ENCODE measurements at places on chromosomes 5 and 9.

GRCh38 chr5:176785184-176786145 is 24.9 kb upstream of the UNC5A start:
- DNase-seq, result no peak

DNA sequence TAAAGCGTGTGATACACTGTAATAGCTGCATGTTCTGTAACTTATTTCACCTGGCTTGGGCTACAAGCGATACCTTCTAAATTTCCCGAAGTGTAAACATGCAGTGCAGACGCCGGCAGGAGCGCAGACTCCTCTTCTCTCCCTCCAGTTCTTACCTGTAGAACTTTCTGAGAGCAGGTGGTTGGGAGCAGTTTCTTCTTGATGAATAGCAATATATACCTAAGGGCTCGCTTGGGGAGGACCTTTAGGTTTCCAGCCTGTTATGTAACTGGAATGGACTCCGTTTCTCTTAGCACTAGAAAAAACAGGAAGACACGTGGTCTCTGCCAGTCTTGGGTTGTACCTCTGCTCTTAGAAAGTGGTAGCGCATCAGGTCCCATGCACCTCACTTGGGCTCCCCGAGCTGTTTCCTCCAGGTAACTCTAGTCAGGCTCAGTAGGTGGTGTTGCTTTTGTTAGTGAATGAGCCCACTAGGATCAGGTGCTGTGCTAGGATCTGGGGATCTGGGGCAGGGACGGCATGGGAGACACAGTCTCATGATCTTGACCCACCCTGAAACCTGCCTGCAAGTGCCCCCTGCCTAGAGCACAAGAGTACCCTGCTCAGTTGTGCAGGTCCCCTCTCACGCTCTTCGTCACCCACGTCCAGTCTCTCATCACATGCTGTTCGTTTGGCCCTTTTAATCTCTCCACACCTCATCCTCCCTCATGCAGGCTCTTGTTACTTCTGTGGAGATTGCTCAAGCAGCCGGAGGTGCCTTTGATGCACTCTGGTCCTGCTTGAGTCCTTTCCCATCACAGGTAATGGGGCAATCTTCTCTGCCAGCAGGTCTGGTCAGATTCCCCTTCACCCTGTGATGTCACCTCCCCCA is 2.8 kb downstream of the TENT4A start:
- DNase-seq, result no peak

GRCh38 chr9:129346046-129346445 is 168.0 kb upstream of the IER5L start:
- DNase-seq, result no peak

- no peak for DNase-seq
Observed at GRCh38 chr9:132238992-132239391, 77.1 kb downstream of the NTNG2 start.

GRCh38 chr5:110681953-110682352 is 44.5 kb downstream of the TMEM232 start:
- no peak for DNase-seq

DNA sequence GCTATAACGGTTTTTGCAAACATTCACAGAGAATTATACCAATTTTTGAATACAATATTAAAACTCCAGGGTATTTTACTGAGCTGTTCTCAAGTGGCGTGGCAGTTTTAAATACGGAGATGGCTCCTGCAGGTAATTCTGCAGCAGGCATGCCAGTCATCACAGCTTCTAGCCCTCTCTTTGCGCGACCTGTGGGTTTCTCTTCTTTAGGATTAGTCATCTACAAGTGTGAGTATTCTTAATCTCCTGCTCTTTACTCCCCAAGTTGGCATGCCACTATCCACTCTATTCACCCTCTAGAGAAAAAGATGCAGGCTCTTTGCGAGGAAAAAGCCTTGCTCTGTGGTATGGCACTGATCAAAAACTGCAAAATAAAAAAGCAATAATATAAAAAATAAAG is 43.9 kb downstream of the ANKRD31 start:
- no peak for DNase-seq

DNA sequence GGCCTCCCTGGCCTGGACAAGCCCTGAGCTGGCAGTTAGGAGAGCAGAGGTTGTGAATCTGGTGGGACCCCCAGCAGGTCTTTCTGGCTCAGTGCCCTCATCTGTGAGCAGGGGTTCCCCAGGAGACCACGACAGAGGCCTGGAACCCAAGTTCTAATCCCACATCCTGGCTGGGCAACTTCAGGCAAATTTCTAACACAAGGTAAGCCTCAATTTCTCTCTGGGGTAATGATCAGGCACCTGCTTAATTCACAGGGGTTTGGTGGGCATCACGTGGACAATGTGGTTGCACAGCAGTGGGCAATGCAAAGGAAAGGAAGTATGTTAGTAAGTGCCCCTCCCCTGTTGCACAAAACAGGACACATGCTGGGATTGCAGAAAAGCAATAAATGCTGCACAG is 1.9 kb upstream of the KCNIP1 start:
- no peak for DNase-seq

- DNase-seq, result peak; percentile 74
Observed at GRCh38 chr5:4941957-4942830, 197.9 kb upstream of the ADAMTS16 start.

- no peak for DNase-seq
Observed at GRCh38 chr5:59760785-59761348, 132.7 kb downstream of the PDE4D start.

- peak; percentile 30 for DNase-seq
Observed at GRCh38 chr5:160280384-160281095, 31.8 kb downstream of the CCNJL start.

DNA sequence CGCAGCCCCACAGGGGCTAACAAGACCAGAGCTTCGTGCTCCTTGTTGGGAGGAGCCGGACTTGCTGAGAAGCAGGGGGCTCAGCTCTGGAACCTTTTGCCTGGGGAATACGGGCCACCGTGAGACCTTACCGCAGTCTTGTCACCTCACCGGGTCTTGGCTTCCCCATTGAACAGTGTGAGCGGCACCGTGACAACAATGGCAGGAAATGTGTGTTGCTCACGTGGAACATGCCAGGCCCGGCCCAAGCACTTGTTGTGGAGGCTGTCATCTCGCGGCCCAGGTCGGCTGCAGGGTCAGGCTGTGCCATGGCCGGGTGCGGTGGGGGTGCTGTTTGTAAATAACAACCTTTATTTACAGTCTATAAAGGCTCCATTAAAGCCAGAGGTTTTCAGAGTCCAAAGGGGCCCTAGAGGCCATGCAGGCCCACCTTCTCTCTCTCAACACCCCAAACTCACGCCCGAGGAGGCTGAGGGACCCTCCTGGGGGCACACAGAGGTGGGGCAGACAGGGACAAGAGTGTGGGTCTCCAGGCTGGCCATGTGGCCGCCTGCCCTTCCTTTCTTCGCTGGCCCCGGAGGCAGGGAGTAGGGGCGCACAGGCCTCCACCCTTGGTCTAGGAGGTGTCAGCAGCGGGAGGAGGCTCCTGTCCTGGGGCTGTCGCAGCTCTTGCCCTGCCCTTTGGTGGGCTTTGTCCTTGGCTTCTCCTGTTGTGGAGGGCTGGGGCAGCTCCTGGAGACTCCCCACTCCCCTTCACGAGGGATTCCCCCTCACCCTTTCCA is 79.7 kb downstream of the TSPAN17 start:
- no peak for DNase-seq

DNA sequence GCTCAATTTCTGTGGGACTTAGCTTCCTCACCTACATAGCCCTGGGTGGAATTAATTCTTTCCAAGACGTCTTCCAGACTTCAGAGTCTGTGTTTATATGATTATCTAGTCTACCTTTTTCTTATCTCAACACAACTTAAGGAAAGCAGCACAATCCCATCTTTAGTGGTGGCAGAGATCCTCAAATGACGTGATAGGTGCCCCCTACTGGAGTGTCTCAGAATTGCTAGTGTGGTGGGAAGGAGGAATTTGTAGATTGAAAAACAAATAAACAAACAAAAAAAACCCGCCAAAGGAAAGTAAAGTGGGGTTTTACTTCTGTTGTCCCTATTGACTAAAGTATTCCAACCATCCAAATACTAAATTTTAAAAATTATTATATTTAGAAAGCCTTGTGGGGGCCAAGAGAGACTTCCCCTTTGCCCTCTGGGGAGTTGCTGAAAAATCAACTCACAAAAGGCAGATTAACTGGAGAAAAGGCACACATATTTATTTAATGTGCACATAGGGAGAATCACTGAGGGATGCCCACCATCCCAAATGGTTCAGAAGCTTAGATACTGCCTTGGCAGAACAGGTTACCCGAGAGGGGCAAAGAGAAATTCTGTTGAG is 283.3 kb downstream of the TMEM167A start:
- DNase-seq, result peak; percentile 18

- no peak for DNase-seq
Observed at GRCh38 chr5:101288633-101289032, 385.6 kb upstream of the ST8SIA4 start.

DNA sequence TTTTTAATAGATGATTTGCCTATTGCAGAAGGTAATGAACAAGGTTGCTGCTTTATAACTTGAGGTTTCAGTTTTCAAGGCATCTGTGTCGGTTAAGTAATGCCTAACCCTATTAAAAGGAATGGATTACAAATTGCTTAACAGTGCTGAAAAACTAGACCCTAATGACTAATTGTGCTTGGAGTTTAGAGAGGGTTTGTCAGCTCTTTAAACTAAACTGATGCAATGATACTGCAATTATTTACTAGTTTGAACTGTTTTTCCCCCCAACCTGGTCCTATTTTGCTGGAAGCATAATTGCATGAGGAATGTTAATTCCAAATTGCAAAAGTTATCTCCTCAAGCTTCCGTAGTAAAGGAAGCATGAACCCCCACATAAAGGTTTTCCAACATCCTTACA is 39.3 kb upstream of the TLX3 start:
- no peak for DNase-seq

GRCh38 chr5:9775339-9775738 is 145.2 kb upstream of the TAS2R1 start:
- DNase-seq, result no peak

- no peak for DNase-seq
Observed at GRCh38 chr5:1056611-1057484, 48.2 kb downstream of the NKD2 start.

DNA sequence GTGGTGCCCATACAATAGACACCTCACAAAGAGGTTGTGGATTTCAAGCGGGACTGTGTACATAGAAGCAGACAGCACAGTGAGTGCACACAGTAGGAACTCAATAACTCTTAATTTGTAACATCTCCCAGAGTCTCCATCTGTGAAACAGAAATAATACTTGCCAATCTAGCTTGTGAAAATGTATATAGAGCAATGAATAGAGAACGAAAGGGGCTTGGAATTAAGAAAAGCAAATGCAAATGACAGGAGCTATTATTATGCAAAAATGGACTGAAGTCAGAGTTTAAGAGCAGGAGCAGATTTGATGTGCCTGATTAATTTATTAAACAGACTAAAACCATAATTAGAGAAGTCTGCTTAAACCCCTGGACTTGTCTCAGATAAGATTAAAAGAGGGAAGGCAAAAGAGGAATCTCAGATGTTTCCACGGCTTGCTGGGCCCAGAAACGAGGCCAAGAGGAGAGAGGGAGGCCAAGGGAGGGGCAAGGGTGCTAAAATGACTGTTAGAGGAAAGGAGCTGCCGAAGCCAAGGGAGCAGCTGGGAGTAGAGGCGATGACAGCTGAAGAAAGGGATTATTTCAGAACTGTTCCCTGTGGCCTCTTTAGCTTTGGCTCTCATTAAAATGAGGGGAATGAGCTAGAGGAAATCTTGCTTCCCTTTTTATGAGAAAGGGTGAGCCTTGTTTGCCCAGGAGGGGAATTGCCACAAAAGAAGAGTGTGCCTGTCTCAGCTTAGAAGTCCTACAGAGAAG is 72.1 kb downstream of the FEM1C start:
- no peak for DNase-seq

DNA sequence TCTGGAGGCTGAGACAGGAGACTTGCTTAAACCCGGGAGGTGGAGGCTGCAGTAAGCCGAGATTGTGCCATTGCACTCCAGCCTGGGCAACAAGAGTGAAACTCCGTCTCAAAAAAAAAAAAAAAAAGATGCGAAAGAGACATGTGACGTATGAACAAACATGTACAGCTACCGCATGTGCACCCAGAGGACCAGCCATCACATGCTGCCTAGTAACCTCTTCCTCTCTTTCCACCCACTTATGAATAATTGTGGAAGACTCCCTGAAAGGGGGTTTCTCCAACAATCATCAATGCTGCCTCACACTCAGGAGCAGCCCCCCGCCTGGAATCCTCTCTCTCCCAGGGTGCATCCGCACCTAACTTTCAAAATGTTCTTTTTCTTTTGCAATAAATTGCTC is 2.2 kb downstream of the SARDH start:
- DNase-seq, result no peak

DNA sequence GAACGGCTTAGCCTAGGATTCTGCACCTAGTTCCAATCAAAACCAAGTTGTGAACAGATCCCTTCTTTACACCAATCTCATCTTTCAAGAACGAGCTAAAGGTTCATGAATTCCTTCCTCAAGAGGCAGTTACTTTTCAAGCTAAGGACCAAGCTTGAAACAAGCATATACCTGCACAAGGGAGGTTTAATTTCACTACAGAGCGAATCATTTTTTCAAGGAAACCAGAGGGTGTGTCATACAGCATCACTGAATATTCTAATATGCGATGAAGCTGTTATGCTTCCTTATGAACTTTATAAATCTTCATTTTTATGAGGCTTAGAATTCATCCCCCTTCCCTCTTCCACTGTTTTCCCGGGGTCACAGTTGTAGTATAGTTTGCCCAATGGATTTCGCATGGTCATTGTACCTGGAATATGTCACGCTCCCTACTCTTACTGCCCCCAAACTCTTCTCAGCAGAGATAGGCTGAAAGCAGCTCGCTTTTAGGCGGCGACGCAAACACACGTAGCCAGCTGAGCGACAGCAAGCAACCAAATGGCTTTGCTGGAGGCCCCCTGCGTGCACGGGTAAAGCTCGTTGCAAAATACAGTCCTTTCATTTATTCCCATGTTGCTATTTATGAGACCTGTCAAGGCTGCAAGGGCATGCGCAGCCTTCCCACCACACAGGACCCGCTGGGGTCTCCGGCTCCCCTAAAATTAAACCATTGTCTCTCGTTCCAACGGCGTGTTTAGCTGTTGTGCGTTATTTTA is 832 bp downstream of the LMBRD2 start:
- peak; percentile 39 for DNase-seq

DNA sequence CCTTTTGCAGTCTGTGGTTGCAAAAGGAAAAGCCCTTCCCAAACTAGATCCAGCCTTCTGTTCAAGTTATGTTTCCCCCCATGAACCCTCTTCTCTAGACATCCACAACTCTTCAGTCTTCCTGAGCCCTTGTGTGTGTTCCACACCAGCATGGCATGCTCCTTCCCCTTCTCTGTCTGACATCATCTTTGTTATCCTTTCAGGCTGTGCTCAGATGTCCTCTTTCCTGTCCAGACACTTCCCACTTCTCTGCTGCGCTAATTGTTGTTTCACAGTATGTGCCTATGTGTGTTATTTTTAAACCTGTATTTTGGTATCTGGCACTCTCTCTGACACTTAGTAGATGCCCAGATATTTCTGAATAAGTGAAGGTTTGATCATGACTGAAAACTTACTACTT is 38.2 kb downstream of the FOCAD start:
- DNase-seq, result no peak

DNA sequence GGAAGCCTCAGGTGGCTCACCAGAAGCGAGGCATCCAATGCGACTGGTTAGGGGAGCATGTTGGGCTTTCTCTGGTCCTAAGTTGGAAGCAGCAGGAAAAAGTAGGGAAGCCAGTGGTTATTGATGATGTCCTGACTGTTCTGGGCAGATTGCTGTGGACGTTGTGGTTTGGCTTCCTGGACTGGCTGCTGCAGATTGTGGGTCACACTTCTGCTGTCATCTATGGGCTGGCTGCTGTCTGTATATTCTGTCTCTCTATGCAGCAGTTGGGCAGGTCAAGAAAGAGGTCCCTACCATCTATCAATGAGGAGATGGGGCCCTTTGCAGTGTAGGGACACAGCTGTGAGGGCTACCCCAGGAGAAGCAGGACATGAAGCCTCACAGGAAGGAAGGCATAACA is 13.5 kb upstream of the MARCHF6 start:
- no peak for DNase-seq
